ENCODE measurements at places on chromosomes 11 and 22.

DNA sequence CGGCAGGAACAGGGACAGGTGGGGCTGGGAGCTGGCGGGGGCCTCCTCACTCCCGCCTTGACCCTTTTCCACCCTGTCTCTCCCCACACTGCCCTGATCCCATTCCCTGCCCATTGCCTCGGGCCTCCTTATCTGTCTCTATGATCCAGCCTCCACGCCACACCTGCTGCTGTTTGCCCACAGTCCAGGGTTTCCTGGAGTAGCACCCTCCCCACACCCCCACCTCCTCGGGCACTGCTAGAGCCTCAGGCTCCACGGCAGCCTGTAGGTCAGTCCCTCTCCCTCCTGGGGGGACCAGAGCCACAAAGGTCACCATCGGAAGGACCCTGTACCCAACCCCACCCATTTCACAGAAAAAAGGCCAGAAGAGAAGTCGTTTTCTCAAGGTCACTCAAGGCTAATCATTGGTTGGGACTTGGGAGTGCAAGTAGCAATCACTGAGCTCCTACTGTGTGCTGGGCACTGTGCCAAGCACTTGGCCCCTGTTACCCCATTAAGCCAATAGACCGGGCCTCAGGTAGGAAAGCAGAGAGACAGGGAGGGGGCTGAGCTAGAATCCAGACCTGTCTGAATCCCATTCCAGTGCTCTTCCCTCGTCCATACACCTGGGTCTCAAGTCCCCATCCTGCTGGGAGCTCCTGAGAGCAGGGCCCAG lies 71.8 kb downstream of the PDE2A start:
- DNase-seq: no peak

- DNase-seq: no peak
Observed at GRCh38 chr11:115190196-115190595, 314.0 kb downstream of the CADM1 start.

GRCh38 chr11:102050927-102051575 lies 3.8 kb downstream of the CFAP300 start:
- DNase-seq: no peak

GRCh38 chr22:28710576-28711191 lies 30.9 kb downstream of the CHEK2 start:
- no peak for DNase-seq

- no peak for DNase-seq
Observed at GRCh38 chr11:10797001-10797400, 11.7 kb downstream of the EIF4G2 start.

- DNase-seq: no peak
Observed at GRCh38 chr11:105007463-105007862, 15.5 kb downstream of the CASP5 start.

GRCh38 chr11:9351321-9351881 lies 33.1 kb upstream of the IPO7 start:
- DNase-seq: no peak

GRCh38 chr11:101816613-101817012 lies 98.2 kb upstream of the CEP126 start:
- no peak for DNase-seq

DNA sequence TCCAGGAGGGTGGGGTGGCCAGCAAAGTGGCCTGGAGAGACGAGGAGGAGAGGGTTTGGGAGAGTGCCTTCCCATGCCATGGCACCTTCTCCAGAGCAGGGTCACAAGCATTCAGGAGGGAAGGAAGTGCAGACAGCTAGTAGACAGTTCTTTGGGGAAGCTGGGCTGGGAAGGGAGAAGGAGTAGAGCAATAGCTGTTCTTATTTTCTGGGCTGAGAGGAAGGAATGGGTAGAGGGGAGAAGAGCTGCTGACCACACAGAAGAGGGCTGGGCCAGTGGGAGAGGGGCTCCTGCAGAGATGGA lies 14.8 kb upstream of the PICK1 start:
- DNase-seq: no peak

- no peak for DNase-seq
Observed at GRCh38 chr11:12802418-12803085, 128.3 kb downstream of the TEAD1 start.

DNA sequence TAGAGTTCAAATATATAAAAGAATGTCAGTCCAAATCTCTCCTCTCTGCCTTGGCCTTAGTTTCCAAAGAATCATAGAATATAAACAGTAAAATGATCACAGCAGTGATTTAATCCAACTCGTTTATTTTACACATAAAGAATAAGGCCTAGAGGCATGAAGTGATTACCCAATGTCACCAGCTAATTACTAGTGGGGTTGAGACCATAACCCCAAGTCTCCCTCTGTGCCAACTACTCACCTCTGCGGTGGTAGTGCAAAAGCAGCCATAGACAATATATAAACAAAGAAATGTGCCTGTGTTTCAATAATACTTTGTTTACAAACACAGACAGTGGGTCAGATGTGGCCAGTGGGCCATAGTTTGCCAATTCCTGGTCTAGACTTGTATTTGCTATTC lies 96.6 kb upstream of the FAT3 start:
- DNase-seq: no peak

All from activated CD4-positive, alpha-beta T cell treated with anti-CD3 and anti-CD28 coated beads for 24 hours (primary cell).